ENCODE measurements at places on chromosomes 12 and 14. TPM values are rescaled to one million over a fixed set of nuclear protein-coding genes. Genes with fewer than 3 reads are reported as not detected.

L2HGDH gene
- total RNA-seq: 31.6 TPM

SENP1 gene
- 27.3 TPM for total RNA-seq

HVCN1 gene
- total RNA-seq: not detected

ANKRD33 gene
- not detected for total RNA-seq

ART4 gene
- total RNA-seq: not detected

KCNJ8 gene
- not detected for total RNA-seq

DNA sequence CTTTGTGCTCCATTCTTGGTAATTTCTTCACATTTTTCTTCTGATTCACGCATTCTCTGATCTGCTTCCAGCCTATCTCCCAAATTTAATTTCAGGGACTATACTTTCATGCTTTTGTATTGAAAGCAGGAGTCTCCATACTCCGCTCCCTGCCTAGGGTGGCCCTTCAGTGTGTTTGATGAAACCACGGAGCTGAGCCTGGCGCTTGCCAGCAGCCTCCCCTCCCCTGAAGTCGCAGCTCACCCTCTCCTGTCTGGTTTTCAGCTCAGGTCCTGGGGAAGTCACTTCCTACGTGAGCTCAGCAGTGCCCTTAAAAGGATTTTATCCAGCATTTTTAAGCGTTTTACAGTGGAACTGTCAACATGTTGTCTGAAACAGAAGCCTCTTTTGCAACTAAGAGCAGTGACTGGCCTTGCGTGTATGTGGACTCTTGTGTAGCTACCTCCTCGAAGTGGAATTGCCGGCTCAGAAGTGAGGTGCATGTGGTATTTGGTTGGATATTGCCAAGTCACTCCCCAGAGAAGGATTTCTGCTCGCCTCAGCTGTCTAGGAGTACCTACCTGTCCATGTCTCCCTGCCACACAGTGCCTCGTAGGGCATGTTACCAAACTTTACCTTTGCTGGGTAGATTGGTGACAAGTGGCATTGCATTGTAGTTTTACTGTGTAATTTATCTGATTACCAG lies 78.5 kb downstream of the TESC start:
- DNase-seq: no peak

GRCh38 chr14:68911594-68912227 lies 67.4 kb downstream of the ACTN1 start:
- peak; percentile 69 for DNase-seq

- DNase-seq: peak; percentile 36
Measured at GRCh38 chr12:102948941-102949352, 8.5 kb upstream of the ASCL1 start.

DNA sequence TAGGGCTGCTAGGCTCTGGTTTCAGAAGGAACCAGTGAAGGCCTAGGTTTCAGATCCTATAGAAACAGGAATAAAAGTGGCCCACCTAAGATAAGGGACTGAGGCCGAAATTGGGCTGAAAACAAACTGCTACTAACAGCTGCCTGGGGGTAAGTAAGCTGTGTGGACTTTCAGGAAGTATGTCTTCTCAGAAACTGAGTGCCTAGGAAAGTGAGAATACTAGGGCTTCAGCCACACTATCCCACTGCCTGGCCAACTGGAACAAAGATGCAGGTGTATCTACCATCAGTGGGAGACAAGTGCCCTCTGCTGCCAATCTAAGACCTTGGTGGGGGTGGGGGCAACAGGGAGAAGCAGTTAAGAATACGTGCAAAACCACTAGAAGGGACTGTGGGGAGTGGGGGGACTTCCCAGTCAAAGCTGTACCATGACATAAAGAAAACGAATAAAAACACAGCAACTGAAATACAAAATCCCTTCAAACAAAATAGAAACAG lies 82.5 kb downstream of the MED13L start:
- no peak for DNase-seq

DNA sequence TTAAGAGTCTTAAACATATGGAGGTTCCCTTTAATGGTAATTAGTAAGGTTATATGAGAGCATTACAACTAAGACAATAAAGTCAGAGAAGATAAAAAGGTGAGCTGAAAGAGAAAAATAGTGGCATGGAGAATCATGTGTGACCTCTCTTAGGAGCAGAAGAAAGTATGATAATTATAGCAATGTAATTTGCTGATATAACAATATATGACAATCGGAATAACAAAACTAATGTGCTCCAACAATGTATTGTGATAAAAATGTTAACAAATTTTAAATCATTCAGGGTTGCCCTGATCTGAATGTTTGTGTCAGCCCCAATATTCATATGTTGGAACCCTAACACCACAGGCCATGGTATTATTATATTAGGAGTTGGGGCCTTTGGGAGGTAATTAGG lies 269.6 kb upstream of the PPFIA2 start:
- DNase-seq: no peak

DNA sequence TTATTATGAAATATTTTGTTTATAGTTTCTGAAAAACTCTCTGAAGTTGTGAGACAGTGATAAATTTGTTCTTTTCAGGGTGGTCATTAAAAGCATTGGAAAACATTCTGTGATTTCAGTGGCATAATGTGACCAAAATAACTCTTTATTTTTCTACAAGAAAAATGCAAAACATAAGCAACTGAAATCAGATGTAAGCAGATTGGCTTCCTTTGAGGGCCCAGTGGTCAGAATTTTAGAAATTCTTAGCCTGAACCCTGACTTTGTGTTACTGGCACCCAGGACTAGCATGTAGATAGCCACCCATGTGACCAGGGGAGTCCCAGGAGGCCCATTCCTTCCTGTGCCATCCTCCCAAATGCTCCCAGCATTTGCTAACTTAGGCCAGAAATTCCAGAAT lies 145.6 kb upstream of the SLC38A2 start:
- no peak for DNase-seq

GRCh38 chr12:6181583-6182278 lies 18.5 kb upstream of the CD9 start:
- DNase-seq: no peak

DNA sequence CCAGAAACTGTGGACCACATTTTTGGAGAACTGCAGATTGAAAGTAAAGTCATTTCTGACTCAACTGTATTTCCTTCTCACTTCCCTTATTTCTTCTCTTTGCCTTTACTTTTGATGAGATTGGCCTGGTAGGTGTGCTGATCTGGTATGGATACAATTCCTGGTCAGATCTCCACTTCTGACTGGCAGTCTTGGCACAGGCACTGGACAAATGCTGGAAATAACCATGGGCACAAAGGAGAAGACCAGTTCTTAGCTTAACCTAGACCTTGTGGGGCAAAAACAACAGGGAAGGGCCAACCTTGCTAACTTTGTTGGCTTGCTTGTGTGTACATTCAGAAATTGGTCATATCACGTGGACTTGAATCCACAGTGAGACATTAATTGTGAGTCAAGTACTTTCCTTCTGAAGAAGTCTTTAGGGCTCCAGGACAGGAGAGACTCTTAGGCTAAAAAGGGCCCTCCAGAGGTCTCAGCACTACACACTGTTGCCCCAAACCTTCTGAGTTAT lies 75.0 kb downstream of the DIP2B start:
- no peak for DNase-seq

GRCh38 chr12:132783917-132784531 lies 22.4 kb upstream of the ANKLE2 start:
- DNase-seq: no peak

GRCh38 chr12:3445119-3445978 lies 45.7 kb upstream of the PRMT8 start:
- DNase-seq: no peak

- no peak for DNase-seq
Measured at GRCh38 chr12:46164186-46164761, 104.6 kb downstream of the SLC38A1 start.

DNA sequence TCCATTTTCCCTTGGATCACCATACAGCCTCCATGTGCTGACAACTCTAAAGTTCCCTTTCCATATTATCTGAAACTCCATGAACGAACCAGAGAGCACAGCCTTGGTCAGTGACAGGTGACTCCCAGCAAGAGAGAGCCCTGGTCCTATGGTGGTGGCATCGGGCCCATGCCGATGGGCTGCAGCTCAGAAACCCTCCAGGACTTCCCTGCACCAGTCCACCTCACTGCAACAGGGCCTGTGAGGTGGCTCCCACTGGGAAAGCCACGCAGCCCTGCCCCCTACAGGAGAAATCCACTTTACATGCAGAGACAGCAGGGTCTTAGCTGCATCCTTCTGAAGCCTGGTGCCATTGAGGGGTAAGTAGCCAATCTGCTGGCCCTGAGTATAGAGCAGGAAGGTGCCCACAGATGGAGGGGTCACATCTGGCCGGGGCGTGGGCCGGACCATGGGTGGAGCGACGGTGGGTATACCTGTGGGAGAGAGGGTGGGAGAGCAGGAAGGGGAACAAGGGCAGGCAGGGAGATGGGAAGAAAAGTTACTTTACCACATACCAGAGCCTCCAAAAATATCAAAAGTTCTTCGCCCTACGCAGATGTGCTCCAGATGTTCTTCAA lies 24.7 kb downstream of the RTRAF start:
- no peak for DNase-seq

- DNase-seq: no peak
Measured at GRCh38 chr14:92398888-92399636, 76.1 kb downstream of the SLC24A4 start.

GRCh38 chr14:74942181-74942580 lies 13.2 kb downstream of the PGF start:
- no peak for DNase-seq

DNA sequence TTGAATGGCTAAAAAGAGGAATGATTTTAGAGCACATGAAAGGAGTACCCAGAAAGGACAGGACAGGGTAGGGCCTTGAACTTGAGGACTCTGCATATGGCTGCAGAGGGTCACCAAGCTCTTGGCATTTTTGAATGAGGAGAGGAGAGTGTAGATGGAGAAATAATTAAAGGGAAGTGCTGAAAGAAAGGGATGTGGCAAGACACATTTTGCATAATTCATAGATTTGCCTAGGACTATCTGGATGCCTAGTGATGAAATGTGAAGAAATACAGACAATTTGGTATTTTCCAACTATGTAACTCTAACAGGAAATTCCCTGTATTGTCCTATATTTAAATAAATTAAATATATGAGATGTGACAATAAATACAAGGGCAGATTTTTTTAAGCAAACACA lies 27.5 kb upstream of the MDM1 start:
- no peak for DNase-seq

- DNase-seq: peak; percentile 32
Measured at GRCh38 chr14:50667684-50667995, 466 bp downstream of the SAV1 start.

- DNase-seq: peak; percentile 59
Measured at GRCh38 chr12:72269491-72269890, 2.7 kb upstream of the TRHDE start.

- no peak for DNase-seq
Measured at GRCh38 chr12:30391766-30392366, 303.8 kb downstream of the IPO8 start.

Measured in G401 (cell line).